ENCODE measurements at places on chromosomes 13 and 19.

GRCh38 chr13:46721054-46721453 is 75.9 kb downstream of the ESD start:
- peak; percentile 39 for DNase-seq

- DNase-seq: no peak
These were observed 183.3 kb downstream of the KCNRG start for GRCh38 chr13:50198508-50198907.

DNA sequence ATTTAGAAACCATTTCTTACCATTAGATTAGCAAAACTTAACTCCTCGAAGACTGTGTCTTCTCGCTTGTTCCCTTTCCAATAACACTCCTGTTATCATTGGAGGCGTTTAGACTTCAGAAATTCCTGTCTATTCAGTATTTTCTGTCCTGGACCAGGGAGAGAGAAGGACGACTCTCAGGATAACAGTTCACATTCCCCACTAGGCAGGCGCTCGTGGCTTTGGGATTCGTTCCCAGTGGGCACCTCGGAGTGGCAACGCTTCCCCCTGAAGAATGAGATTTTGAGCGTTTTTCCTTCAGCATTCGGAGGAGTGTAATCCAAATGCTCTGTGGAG is 429 bp upstream of the ZNF225 start:
- no peak for DNase-seq

DNA sequence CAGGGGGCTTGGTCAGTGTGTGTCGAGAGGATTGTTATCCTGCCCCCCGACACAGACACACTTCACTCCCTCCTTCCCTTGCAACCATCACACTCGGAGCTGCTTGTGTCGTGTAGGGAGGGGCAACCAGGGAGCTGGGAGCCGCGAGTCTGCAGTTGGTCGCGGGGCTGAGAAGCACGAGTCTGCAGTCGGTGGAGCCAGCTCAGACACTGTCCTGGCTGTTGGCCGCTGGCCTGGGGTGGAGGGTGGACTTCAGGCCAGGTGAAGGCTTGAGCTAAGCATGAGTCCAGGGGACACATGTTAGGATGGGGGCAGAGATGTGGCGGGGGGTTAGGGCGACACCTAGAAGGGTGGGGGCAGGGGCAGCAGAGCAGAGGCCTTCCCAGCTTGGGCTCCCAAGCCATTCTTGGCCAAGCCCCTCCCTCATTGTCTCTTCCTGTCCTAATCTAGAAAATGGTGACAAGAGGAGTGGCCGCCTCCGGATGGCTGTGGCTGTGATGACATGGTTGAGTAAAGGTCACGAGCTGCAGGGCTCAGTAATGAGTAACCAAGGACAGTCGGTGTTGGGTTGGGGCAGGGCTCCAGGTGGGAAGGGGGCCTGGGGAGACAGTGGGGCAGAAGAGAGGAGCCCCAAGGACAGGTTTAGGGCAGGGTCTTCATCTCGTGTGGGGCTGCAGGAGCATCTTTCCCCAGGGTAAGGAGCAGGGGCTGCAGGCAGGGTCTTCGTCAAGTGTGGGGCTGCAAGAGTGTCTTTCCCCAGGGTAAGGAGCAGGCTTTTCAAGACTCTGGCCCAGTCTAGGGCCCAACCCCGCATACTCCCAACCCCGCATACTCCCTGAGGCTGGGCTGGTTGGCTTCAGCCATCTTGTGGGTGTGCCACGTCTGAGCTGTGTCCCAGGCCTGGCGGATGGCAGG is 8.6 kb downstream of the PPP5C start:
- DNase-seq: peak; percentile 52

DNA sequence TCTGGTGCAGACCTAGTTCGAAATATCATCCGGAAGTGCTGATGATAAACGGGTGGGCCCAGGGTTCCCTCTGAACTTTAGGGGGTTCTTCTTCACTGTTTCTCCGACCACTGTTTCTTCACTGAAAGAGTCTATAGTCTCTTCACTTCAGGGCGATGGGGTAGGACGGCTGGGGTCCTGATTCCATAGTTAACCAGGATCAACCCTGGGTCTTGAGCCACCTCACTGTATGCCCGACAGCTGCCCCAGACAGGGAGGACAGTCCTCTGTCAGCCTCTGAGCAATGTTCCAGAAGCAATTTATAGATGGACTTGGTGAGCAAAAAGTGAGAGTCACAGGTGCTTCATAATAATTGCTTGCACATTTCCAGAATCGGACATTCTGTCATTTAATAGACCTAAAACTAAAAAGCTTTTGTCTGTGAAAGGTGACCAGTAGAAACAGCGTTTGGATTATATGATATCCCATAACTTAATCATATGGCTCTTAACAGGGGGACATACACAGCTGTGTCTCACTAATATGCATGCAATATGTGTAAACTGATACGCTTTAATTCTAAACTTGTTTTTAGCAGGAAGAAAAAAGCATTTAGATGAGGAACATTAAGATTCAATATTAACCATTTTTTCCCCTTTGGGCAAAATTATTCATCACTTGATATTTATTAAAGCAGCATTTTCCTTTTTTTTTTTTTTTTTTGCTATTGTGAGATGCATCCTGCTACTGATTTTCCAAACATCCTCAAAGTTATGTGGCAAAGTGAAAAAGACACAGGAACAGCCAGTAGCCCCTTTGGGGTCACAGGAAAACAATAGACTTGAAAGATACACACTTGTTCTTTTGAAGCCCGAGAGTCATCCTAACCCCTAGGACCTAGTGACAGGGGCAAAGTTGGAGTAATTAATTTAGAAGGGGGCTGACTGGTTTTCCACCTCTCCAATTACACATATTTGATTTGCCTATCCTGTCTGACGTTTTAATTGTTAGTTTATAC is 277.0 kb downstream of the ZNF536 start:
- DNase-seq: no peak

DNA sequence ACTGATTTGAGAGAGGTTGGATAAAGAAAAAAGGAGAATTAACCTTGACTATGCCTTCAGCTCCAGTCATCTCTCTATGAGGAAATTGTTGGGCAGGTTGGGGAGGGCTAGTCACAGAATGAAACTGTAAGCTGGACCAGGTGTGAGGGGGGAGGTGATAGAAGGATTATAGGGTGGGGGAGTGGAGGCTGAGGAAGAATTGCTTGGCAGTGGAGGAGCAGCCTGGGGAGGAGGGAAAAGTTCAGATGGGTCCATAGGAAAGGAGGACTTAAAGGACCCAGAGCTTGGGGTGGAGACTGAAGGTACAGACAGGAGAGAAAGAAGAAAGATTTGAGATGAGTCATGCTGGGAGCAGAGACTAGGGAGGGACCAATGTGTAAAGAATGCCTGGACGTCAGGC is 8.2 kb upstream of the ZNF431 start:
- no peak for DNase-seq

- no peak for DNase-seq
These were observed 144.9 kb downstream of the MIPEP start for GRCh38 chr13:23744315-23744714.

- no peak for DNase-seq
These were observed 3.7 kb downstream of the GGACT start for GRCh38 chr13:100584896-100585295.

DNA sequence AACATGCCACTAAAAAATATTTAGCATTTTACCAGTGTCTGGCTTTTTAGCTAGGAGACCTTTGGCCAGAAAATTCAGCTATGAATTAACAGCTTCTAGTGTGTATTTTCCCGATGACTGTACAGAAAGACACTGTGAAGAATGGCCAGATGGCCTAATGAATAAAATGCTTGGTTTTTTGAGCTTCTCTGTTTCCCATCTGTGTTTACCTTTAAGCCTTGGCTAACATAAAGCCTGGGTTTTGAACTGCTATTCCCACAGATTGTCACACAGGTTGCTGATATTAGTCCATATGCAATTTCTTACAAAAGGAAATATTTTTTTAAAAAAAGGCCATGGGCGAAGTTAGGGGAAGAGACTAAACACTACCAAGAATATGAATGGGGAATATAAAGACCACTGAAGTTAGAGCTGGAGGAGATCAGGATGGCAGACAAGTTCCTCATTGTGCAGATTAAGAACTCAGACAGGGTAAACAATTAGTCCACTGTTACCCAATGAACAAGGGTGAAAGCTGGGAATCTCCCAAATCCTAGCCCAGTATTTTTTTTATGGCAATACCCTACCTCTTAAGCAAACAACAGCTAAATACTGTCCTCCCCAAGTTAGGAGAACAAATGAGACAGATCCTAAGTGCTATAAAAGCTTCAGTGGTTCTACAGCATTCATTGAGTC is 95.1 kb downstream of the DCT start:
- no peak for DNase-seq

DNA sequence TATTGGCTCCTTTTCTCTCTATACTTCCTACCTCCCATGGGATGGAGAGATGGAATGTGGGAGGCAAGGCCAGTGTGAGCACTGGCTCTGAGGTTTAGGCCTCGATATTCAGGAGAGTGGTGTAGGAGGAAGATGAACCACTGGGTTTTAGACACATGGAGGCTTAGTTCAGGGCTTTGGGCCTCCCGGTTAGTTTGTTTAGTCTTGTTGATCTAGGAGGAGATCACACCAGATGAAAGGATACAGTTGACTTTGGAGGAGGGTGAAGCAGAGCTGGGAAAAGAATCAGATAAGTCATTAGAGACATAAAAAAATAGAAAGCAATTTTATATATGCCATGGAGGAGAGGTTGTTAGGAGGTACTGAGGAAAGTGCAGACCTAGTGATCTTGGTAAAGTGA is 30.9 kb downstream of the RNASEH2B start:
- no peak for DNase-seq

- DNase-seq: no peak
These were observed 50.0 kb upstream of the ALOX5AP start for GRCh38 chr13:30685320-30685859.

DNA sequence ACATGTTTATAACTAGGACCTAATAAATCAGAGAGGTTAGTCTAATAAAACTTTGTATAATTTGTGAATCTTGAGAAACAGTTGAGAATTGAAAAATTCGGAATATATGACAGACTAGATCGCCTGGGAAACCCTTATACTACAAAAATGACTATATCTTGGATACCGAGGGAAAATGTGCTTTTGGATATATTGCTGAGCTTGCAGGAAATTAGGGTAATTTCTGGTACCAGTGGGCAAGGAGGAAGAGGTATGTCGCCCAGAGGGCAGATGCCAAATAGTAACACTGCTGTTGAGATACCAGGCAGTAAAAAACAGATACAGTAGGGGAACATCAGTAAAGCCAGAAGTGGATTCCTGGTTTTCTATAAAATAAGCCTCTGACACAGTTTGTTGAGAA is 17.3 kb downstream of the MPHOSPH8 start:
- DNase-seq: no peak

DNA sequence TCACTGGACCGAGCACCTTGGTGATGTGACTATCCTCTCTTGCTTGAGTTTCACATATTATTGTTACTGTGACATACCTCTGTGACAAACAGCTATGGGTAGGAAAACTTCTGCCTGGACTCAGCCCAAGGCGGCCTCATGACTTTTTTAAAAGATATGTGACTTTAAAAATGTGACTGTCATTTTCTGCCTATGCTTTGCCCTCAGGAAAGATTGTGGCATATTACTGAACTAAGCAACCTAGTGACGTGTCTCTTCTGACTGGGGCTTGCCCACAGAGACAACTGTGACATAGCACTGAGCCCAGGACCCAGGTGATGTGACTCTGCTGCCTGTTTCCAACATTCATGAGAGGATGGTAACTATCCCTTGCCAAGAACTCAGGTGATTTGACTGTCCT is 84.8 kb downstream of the ZNF728 start:
- DNase-seq: no peak

GRCh38 chr19:16841391-16841926 is 12.3 kb downstream of the SIN3B start:
- no peak for DNase-seq

Data from activated T-cell treated with anti-CD3 and anti-CD28 coated beads, Interleukin-2, amount 50 U/mL, for 48 hours (primary cell).